Frontal cortex (tissue), 4 donors: ENCODE measurements at places on chromosomes 7 and 10. TPM values are rescaled to one million over a fixed set of nuclear protein-coding genes. Genes with fewer than 3 reads are reported as not detected.

DNA sequence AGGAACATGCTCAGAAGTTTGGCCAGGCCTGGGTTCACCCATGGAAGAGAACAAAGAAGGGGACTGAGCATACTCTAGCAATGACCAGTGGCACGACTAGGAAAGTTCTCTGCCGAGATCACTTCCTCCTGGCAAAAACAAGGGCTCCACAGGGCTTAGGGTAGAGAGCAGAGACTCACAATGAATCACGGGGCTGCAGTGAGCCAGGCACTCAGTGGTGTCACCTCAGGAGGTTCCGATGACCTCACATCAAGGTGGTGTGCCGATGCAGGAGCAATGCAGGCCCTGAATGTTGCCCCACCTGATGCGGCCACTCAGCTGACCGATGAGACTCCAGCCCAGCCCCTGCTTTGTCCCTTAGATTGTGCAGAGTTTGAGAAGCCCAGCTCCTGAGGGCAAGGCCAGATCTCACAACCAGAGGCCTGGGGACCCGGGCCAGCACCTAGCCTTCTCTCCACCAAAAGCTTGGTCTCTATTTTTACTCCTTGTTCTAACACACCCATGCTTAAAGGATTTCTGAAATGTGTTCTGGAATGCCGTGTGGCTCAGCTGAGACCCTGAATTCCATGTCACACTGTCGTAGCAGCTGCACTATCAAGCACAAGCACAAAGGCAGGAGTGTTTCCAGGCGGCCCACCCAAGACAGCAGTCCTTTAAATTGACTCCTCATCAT is 60.9 kb downstream of the COBL start:
- DNase-seq, result no peak

Gene PNLIPRP2
- not detected for total RNA-seq

DNA sequence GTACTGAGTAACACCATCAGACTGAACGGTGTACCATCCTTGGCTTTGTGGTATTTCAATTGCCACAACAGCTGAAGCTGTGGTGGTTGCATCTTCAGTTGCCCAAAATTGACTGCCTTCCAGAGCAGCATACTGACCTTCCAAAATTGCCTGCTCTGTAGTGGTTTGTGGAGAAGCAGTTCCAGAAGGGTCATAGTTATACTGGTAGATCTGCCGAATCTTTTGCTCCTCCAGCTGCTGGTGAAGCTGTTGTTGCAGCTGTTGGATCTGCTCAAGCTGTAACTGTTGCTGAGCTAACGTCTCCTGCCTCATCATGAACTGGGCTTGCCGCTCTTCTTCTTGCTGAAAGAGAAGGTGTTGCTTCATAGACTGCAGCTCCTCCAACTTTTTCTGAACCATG is 212.2 kb downstream of the PCLO start:
- DNase-seq, result no peak

Gene ASIC3
- total RNA-seq, result 0.82 TPM

DNA sequence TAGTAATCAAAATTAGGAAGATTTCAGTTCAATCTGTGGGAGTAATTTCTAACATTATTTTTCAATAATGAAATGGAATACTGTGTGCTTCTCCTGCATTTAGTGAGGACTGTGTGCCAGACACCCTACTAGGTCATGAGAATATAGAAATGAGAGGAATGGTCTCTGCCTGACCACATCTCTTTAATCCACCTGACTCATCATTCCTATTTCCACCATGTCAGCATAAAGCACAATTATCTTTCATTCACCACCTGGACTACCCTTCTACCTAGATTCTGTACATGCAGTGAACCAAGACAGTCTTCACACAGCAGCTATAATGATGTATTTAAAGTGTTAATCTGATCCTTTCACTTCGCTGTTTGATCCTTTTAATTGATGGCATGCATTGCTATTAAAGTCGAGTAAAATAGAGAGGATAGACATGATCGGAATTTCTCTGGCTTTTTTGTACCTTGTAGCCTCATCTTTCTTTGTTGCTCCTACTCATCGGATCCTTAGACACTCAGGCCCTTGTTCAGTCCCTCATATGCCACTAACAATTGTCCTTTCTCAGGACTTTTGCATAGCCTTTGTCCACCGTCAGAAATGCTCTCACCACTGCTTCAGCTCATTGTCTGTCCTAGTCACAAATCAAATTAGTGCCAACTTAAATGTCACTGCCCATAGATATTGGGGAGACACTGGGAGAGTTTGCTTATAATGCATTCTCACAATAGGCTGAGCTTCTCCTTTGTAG is 1037.1 kb downstream of the REEP3 start:
- DNase-seq, result no peak

- DNase-seq, result no peak
Observed at GRCh38 chr7:30751696-30752273, at the start of gene INMT. INMT (plus strand) TSS chr7:30752135; CDS start chr7:30752151, 16 bp downstream.

- DNase-seq, result no peak
Observed at GRCh38 chr10:122034149-122034756, 45.3 kb downstream of the TACC2 start.

Gene TMEM139
- not detected for total RNA-seq

DNA sequence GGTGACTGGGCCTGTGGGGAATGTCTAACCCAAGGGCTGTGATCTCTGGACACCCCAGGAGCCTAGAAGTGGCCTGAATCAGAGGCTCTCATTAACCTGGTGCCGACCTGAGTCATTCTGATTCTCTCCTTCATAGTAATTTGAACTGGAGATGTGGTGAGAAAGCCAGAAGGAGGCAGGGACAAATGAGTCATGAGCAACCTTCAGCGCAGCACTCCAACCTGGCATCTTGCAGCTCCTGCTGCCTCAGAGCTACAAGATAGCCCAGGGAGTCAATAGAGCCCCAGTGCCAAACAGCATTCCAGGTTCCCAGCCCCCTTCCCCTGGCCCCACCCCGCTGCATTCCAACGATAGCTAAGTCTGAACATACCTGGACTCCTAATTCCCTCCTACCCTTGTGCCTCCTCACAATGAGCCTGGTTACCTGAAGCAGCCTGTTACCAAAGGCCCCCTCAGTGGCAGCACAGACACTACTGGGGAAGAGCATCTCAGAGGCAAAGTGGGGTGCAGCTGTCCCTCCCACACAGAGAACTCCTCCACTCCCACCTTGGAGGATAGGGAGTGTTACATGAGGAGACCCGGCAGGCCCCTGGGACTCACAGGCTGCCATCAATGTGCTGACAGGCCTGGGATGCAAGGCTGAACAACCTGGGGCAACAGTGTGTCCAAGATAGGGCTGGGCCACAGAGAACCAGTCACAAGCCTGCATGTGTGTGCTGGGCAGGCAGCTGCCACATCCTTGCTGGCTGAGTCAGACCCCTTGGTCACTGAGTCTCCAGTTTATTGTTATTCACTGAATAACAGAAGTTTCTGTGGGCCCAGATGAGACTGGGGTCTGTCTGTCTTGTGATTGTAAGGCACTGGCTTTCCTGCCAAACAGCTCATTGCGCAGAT is 76.8 kb upstream of the LEP start:
- no peak for DNase-seq
